EL (cell line): ENCODE measurements at places on chromosomes 12 and 14.

- DNase-seq = no peak
Observed at GRCh38 chr12:124844411-124845397, 19.0 kb downstream of the SCARB1 start.

DNA sequence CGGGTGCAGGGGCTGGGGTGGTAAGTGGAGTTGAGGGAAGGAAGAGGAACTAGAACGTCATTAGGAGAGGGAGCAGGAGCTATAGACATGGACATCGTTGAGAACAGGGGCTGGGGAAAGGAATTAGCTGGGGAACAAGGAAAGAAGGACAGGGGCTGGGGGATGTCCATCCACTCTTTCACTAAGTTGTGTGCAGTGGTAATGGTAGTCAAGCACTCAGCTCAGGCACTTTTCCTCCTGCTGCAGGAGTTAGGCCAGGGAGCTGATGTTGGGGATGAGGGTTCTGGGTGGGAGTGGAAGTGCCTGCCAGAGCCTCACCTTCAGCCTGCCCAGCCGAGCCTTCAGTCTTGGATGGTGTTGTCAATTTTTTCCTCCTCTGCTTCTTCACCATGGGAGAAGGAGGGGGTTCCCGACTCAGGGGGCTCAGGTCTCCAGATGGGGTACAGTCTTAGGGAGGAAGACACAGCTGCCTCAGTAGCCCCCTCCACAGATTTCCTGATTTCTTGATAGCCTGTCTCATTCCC is 9.2 kb downstream of the AGAP2 start:
- DNase-seq = no peak

GRCh38 chr14:79514700-79515099 is 696.6 kb downstream of the DIO2 start:
- DNase-seq = peak; percentile 95

GRCh38 chr14:72420749-72421474 is 473.0 kb downstream of the DPF3 start:
- peak; percentile 68 for DNase-seq

- no peak for DNase-seq
Observed at GRCh38 chr14:85038526-85039352, 491.2 kb upstream of the FLRT2 start.

GRCh38 chr12:75183967-75184366 is 25.7 kb downstream of the KCNC2 start:
- no peak for DNase-seq

DNA sequence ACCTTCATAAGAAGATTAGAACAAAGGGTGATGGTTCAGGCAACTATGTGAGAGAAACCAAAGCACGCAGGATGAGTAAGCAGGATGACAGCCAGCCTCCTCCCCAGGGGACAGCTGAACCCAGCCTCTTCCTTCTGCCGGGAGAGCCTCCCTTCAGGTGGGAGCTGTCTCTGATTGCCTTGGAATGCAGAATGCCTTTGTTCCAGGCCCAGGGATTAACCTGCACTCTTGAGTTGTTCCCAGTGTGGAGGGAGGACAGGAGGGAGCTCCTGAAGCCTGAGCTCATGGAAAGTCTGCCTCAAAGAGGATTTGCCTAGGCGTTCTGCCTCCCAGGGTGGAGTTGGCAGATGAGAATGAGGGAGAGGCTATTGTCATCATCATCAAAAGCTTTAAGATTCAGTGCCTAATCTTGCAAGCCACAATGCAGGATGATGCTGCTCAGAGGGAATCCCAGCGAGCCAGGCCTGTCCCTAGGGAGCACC is 3.6 kb upstream of the KRT6A start:
- peak; percentile 77 for DNase-seq
